ENCODE measurements at places on chromosomes 2 and 18.

DNA sequence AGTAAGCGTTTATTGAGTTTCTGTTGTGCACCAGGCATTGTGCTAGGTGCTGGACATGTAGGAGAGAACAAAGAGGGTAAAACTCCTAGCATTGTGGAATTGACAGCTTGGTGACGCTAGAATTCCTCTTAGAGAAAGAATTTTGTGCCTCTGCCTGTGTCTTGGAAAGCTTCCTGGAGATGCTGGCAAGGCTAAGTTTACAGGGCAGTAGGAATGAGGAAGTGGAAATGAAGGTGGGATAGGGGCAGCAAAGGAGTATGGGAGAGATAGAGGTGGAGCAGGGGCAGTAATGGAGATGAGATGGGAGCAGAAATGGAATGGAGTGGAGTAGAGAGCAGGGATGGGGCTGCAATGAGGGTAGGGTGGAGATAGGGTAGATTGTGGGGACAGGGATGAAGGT lies 29.8 kb downstream of the GPR39 start:
- DNase-seq, result no peak

- no peak for DNase-seq
Measured at GRCh38 chr2:142874293-142874814, 3.1 kb upstream of the KYNU start.

DNA sequence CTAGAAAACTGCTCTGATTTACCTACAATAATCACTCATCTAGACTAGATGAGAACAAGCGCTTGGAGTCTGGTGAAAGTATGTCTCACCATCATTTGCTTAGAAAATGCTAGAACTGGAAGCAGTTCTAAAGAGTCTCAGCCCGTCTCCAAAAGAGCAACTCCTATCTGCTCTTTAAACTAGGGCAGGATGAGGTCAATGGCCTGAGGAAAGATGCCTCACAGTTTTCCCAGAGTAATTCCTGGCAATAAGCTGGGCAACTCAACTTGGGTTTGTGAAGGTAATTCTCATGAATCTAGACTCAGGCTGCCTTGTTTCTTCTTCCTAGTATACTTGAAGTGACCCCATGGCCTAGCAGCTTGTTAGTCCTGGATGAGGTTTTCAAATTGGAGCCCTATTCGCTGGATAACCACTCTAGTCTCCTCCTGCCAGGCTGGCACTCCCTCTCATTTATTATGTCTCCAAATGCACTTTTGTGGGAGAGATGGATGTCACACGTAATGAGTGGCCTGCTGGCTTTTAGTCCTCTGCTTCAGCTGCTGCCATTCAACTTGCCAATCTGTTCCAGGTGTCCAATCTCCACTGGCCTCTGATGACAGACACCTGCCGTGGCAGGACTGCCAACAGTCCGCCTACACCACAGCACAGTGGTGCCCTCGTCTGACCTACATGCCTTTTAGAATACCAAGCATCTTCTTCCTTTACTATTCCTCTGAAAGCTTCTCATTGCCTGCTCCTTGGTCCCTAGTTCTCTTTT lies 80.9 kb downstream of the CABYR start:
- DNase-seq, result no peak

DNA sequence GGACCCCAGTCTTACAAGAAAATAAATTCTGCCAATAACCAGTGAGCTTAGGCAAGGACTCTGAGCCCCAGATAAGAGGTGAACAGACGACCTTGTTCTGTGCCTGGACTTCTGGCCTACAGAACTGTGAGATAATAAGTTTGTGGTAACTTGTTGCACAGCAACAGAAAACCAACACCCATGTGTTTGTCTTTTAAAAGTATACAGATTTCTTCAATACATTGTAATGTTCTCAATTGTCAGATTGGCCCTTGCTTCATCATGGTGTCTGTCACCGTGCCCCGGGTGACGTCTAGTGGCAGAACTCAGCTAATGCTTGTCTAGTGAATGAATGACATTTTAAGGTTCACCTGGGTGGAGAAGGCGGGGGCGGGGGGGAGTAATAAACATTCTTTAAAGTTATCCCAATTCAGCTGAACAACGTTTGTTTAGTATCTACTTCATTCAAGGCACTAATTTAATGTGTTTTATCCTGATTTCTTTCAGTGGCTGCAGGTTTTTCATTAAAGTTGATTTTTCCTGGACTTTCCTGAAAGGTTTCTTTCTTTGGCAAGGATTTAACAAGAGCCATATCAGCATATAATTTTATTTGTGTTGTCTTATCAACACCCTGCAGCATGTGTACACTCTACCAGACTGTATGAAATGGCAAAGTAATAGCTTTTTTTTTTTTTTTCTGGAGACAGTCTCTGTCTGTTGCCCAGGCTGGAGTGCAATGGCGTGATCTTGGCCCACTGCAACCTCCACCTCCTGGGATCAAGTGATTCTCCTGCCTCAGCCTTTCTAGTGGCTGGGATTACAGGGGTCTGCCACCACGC lies 123.8 kb upstream of the DLX2 start:
- no peak for DNase-seq

DNA sequence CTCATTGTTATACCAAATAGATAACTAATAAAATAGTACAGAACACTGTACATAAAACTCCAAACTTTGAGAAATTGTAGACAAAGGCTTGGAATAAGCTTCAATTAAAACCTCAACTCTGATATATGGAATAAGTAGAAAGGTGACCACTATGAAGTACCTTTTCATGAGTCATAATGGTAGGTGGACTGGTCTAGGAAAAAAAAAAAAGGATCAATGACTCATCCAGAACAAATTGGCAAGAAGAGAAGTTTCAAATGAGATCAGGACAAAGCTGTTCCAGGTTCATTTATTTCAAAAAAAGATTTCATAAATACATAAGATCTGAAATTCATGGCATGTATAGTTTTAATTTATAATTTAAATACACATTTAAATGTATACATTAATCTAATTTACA lies 769.7 kb downstream of the SUCLG1 start:
- no peak for DNase-seq

DNA sequence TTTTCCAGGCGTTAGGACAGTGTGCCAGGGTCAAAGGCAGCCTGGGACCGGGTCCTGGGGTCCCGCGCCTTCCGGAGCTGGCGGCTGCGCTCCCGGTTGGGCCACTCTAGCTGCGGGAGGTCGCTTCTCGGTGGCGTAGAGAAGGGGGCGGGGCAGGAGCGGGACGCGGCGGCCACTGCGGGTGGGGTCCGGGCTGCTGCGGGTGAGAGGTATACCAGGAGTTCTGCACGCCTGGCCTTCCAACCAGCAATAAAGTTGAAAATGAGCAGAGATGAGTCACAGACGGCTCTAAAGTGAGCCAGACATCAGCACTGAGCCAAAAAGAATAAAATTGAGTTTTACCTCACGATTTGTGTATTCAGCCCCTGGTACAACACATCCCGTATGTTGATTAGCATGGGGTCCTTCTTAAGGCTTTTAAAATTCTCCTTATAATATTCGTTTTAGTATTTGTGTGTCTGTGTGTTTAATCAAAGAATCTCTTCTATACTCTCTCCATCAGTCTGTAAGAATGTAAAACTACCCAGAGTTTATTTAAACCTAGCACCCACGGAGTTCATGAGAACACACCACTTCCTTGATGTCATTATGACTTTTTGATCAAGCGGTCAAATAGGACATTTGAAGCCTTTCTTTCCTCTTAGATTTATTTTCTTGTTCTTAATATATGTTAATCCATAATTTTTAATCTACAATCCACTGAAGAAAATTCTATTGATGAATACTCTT lies at the start of gene C1GALT1C1L:
Gene C1GALT1C1L (minus strand): TSS at position 108 of the 729 bp plus-strand sequence. CDS start 107 bp downstream, at position 1.
- peak; percentile 34 for DNase-seq

DNA sequence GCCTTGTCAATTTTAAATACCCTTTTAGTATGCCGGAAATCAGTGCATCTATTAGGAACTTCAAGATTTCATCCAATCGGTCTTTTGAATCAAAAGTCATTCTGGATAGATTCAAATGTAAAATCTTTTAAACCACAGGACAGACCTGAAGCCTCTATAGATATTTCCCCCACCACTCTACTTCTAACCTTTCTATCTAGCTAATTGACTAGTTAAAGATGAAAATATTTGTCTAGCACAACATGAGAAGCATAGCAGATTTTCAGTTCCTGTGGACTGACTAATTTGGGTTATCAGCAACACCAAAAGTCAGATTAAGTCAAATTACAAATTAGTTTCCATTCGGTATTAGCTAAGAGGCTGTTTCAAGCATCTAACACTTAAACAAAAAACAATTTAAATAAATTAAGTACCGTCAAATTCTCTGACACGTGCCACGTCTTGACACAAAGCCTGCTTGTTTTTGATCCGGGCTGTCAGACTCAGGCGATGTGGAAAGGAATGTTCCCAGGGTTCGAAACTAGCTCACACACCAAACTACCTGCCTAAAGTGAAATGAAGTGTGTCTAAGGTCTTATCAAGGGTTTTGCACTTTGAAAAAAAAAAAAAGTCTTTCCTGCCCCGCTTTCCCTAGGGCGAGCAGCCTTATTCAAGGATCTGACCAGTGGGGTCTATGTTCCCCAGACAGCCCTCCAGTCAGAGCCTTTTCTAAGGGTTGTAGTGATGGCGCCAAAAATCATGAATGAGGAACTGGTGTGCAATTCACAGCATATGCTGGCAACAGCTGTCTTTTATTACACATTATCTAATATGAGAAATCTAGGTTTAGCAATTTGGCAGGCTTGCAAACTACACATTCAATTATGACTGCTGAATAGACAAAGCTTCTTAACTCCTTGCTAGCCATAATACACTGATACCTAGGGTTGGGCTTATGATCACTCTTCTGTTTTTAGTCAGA lies 4.7 kb downstream of the CYTIP start:
- DNase-seq, result no peak

- DNase-seq, result no peak
Measured at GRCh38 chr2:46521215-46521683, 41.9 kb downstream of the TMEM247 start.

DNA sequence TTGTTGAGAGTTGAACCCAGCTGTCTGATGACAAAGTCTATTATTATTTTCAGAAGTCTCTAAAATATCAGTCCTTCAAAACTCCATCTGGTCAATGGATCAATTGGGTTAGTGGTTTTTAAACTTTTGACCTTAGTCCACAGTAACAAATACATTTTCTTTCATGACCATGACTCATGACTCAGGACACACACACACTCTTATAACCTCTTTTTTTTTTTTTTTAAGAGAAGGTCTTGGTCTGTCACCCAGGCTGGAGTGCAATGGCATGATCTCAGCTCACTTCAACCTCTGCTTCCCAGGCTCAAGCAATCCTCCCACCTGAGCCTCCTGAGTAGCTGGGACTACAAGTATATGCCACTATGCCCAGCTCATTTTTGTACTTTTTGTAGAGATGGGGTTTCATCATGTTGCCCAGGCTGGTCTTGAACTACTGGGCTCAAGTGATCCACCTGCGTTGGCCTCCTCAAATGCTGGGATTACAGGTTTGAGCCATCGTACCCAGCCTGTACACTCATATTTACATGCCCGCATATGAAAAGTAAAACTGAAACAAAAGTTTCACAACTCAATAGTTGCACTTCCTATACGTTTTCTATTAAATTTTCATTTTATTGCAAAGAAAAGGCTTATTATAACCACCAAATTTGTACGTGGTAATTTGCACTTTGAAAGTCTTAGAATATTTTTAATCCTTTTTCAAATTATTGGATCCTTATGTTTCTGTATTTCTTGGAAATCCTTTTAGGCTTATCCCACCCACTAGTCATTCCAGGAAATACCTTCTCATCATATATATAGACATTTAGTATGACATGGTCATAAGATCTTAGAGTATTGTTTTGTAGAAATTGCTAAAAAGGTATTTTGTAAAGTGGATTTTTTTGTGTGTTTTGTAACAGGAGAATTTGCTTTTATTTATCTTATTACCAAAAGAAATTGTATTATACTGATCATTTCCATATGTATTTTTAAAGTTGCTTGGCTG lies 199.0 kb downstream of the LPIN1 start:
- no peak for DNase-seq

GRCh38 chr2:113056521-113056920 lies 2.5 kb upstream of the IL36RN start:
- DNase-seq, result no peak

DNA sequence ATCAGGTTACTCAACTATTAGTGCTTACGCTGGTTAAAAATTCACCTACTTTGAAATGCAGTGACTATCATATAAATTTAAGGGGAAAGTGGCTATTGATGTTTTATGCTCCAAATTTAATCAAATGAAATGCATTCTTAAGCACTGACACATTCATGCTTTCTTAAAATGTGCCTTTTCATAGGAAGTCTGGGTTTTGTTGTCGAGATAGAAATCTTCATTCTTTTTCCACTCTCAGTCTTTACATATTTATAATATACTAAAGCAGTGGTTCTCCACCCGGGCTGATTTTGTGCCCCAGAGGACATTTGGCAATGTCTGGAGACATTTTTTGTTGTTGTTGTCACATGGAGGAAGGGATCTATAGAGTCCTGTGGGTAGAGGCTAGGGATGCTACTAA lies 167.9 kb downstream of the PAX3 start:
- DNase-seq, result no peak

DNA sequence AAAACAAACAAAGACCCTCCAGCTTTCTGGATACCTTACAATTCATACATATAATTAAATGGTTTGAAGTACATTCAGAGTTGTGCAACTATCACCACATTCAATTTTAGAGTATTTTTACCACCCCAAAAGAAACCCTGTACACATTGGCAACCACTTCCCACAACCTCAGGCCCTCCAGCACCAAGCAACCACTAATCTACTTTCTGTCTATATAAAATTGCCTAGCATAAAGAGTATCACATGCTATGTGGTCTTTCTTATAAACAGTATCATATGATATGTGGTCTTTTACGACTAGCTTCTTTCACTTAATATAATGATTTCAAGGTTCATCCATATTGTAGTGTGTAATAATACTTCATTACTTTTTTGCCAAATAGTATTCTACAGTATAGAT lies 7.3 kb downstream of the IER3IP1 start:
- no peak for DNase-seq

GRCh38 chr2:75666911-75667310 lies 20.3 kb downstream of the MRPL19 start:
- DNase-seq, result no peak

DNA sequence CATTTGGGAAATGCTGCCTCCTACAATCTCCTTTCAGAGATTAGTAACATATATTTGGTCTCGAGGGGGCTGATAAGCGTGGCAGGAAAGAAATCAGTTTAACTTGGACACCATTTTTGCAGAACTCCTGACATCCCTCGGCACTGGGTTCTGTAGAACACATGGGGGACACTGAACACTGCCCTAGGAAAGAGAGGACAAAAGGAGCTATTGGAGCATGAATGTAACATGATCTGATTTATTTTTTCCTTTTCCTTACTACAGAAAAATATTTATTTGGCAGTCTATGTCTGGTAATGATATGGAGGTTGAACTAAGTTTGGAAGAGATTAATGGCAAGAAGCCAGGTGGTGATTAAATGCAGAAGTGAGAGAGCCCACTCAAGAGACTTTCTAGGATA lies 153.8 kb downstream of the AFF3 start:
- no peak for DNase-seq

DNA sequence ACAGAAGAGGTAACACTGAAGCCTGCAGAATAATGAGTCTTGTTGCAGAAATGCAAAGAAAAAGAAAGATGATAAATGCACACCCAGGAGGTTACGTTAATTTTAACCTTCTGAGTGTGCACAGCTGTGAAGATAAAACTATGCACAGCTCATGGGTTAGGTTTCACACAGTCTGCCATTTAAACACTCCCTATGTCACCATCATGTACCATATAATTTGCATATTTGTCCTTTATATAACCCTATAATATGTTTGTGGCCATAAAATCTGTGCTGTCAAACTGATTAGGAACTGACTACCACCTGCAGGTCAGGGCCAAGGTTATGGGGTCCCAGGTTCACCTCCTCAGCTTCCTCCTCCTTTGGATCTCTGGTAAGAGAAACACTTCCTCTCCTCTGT lies 205.5 kb downstream of the RPIA start:
- DNase-seq, result no peak

Data from stimulated activated CD8-positive, alpha-beta memory T cell treated with anti-CD3 and anti-CD28 coated beads, Interleukin-7, amount 100 ng/mL, for 48 hours (primary cell).